ENCODE measurements at places on chromosomes 16 and 17.

GRCh38 chr17:82776454-82776853 is 24.6 kb downstream of the TBCD start:
- DNase-seq: no peak

DNA sequence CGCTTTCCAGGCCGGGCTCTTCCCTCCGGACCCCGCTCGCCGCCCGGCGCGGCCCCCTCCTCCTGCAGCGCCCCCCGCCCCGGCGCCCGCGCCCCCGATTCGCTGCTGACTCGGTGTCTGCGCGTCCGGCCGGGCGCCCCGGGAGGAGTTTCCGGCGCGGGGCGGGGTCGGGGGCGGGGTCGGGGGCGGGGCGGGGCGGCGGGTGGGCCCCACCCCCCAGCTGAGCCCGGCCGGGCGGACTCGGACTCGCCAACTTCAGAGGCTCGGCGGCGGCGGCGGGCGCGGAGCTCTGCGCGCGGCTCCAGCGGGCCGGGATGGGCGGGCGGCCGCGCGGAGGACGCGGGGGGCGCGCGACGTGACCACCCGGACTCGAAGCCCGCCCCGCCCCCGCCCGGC is at the start of gene METRNL:
Gene METRNL (plus strand): TSS at position 258 of the 396 bp plus-strand sequence. CDS start 207 bp downstream, outside the sequence.
- peak; percentile 95 for DNase-seq

GRCh38 chr17:8243827-8244226 is 4.0 kb downstream of the CTC1 start:
- no peak for DNase-seq

GRCh38 chr16:19524616-19525384 is 1.1 kb downstream of the CCP110 start:
- DNase-seq: no peak

Measured in HEK293T (cell line).